ENCODE measurements at places on chromosomes 11 and 22.
A peak's percentile ranks its signal among the peaks of the same experiment; 100 is the strongest.

- no peak for DNase-seq
Measured at GRCh38 chr11:112961146-112961668, at the start of gene NCAM1. Gene NCAM1, plus strand, starts transcription at chr11:112961420.

- peak; percentile 16 for DNase-seq
Measured at GRCh38 chr11:129992161-129992944, 10.3 kb downstream of the PRDM10 start.

- no peak for DNase-seq
Measured at GRCh38 chr22:48099671-48100070, 1337.2 kb downstream of the TBC1D22A start.

DNA sequence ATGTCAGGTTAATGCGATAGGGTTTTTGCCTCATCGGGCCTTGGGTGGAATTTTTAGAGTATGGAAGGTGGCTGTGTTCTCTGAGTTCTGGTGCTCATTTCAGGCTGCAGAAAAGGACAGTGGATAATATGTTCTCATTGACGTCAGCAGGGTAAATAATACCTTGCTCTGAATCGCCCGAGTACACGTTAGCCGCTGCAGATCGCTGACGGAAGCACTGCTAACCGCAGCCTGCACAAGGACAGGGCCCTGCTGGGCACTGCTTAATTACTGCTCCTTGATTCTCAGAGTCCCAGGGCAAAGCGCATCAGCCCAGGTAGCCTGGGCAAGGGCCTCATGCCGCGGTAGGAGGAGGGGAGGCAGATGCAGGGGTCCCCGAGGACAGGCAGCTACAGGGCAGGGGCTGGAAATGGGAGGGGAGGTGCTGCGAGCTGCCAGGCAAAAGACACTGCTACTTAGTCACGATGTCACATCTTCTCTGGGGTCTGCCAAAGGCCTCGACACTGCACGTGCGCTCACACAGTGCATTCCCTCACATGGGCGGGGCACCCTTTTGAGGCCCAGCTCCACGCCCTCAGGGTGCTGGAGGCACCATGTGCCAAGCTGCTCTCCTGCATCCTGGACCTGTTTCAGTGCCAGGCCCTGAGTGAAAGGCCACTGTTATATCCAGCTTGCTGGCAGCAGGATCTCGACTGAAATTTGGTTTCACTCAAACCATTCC, 35.2 kb downstream of the PPP2R1B start:
- DNase-seq = no peak

DNA sequence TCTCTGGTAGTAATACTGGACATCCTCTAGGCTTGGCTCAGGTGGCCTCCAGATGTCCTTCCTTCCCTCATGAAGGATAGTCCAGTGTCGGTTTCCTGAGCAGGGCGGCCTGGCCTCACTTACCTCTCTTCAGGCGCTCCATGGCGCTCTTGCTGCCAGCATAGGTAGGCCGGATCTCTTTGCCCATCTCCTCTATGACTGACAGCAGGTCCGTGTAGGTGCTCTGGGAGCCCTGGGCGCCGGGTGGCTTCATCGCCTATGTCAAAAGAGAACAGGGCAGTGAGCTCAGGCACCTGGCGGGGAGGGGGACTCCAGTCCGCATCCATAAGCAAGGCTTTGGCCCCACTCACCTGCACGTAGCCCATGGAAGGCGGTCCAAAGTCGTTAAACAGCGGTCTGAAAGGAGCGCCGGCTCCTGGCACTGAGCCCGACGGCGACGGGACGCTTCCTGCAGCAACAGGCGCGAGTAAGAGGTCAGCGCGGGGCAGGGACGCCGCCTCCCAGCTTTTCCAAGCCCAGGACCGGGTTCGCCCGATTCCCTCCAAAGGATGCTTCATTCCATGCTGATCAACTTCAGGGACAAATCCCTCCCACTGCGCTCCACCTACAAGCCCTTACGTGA, 609 bp downstream of the CDK2AP2 start:
- DNase-seq = no peak

- DNase-seq = no peak
Measured at GRCh38 chr11:118819334-118820024, 28.5 kb upstream of the DDX6 start.

- DNase-seq = no peak
Measured at GRCh38 chr22:25940479-25940878, 198.5 kb downstream of the MYO18B start.

DNA sequence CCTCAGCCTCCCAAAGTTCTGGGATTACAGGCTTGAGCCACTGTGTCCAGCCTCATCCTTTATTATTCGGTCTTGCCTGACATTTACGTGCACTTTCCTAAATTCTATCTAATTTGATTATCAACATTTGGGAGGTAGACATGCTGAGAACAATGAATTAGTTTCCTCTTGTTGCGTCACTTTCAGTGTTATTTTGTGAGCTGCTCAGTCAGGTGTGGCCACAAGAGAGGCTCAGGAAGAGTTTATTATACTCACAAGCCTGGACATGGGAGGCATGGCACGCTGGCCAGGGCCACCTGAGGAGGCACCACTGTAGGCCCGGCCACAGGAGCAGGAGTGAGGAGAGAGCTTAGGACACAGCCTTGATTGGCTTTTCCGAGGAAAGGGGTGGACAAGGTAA, 59.7 kb upstream of the RBFOX2 start:
- DNase-seq = no peak

- DNase-seq = no peak
Measured at GRCh38 chr11:27330633-27331270, 32.3 kb downstream of the CCDC34 start.

GRCh38 chr11:84924154-84924692, 702.9 kb downstream of the DLG2 start:
- no peak for DNase-seq

DNA sequence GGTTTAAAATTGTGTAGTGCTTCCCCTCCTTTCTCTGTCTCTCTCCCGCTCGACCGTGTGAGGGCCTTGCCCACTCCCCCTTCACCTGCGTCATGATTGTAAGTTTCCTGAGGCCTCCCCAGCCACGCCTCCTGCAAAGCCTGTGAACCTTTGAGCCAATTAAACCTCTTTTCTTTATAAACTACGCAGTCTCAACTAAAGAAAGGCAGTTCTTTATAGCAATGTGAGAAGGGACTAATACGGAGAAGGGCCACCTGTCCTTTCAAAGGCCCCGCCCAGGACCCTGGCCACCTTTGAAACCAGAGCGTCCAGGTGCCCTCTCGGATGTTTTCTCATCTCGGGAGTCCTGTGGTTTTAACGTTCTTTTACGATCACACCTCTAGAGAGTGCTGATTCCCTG, 741.5 kb downstream of the BRD1 start:
- DNase-seq = no peak

DNA sequence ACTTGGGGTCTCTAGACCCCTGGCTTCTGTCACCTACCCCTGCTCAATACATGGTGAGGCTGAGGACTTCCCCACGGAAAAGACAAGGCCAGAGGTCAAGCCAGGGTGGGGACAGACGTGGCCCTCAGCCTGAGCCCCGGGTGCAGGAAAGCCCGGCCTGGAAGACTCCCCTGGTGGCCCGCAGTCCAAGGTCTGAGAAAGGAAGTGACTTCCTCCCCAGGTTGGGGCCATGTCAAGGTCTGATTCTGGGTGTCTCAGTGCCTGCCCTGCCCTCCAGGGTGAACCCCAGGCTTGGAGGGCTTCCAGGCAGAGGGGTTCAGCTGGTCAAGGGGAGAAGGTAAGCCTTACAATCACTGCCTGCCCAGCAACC, 3.9 kb downstream of the CTSD start:
- no peak for DNase-seq

GRCh38 chr11:71086687-71087258, 165.6 kb downstream of the SHANK2 start:
- no peak for DNase-seq

- DNase-seq = peak; percentile 40
Measured at GRCh38 chr11:61971248-61972111, 4.0 kb upstream of the FTH1 start.

DNA sequence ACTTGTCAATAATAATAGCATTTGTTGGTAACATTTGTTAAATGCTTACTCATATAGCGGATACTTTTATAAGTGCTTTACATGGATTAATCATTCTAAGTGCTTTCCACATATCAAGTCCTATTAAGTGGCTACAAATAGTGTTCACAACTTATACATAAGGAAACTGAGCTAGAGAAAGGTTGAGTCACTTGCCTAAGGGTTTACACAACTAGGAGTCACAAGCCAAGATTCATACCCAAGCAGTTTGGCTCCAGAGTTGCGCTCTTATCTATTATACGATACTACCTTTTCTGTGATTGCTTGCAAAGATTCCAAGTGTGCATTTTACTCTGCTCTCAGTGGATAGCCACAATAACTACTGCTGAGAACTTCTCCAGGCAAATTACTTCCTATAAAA, 215.9 kb upstream of the CCDC90B start:
- DNase-seq = no peak

GRCh38 chr22:29704528-29705285, 15.1 kb upstream of the CABP7 start:
- no peak for DNase-seq

GRCh38 chr11:116865696-116866095, 28.3 kb upstream of the APOA1 start:
- no peak for DNase-seq

DNA sequence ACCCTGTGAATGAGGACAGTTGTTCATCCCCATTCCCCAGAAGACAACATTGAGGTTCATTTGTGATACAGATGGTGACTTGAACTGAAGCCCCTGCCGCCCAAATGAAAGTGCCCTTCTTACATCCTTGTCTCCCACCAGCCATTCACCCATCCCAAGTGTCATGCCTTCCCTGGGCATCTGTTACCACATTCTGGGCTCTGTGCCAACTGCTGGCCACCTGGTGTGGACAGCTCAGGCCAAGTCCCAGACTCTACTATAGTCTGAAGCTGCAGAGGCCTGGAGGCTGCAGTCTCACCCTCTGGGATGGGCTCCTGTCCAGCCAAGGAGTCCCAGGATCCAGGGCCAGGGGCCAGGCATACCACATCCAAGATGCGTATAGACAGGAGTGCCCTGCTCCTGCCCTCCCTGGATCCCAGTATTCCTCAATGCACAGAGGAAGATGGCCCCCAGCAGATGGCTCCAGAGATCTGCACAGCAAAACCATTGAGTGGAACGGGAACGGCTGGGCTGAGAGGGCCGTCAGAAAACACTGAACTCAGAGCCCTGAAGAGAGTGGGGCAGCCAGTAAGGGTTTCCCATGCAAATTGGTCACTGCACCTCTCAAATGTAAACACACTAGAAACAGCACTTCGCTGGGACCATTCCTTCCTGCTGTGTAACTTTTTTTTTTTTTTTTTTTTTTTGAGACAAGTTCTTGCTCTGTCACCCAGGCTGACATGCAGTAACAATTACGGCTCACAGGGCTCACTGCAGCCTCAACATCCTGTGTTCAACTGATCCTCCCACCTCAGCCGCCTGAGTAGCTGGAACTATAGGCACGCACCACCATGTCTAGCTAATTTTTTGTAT, 22.8 kb downstream of the ARRB1 start:
- DNase-seq = peak; percentile 20

DNA sequence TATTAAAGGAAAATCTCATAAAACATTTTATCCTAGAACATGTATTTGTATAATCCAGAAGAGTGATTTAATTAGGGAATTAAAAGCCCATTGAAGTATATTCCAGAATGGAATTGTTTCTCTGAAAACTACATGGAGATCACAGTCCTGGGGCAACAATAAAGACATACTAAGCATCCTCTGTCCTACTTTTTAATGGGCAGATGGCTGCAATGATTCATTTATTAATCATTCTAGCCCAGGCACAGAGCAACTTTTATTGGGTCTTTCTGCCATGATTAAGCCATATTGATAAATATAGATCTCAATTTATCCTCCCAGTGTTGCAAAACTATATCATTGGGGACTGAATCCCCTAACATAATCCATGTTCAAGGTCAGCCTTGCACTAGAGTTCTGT, 22.0 kb downstream of the FAM181B start:
- no peak for DNase-seq

GRCh38 chr11:12356944-12357655, 20.3 kb upstream of the PARVA start:
- no peak for DNase-seq

GRCh38 chr11:7892840-7893254, 38.2 kb downstream of the OR10A6 start:
- no peak for DNase-seq

DNA sequence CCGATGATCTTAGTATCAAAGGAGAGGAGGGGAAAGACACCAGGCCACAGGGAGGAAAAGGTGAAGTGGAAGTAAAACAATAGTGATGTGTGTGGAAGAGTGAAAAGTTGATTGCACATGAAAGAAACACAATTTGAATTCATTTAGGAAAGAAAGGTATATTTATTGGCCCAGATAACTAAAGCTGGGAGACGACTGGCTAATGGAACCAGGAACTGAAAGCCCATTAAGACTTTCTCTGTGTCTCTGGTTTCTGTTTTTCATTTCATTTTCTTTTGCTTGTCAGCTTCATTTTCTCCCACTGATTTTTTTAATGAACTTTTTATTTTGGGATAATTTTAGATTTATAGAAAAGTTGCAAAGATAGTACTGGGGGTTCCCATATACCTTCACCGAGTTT, 5.1 kb upstream of the DCHS1 start:
- no peak for DNase-seq

- DNase-seq = no peak
Measured at GRCh38 chr11:90661233-90661632, 438.4 kb upstream of the CHORDC1 start.

- no peak for DNase-seq
Measured at GRCh38 chr11:96145163-96145585, 197.8 kb downstream of the MAML2 start.

- DNase-seq = no peak
Measured at GRCh38 chr11:97544431-97544830, 1154.6 kb downstream of the JRKL start.

- no peak for DNase-seq
Measured at GRCh38 chr11:120539667-120540369, 28.3 kb downstream of the GRIK4 start.

- DNase-seq = no peak
Measured at GRCh38 chr11:79430280-79430679, 10.6 kb downstream of the TENM4 start.

GRCh38 chr11:29312812-29313211, 704.0 kb downstream of the KCNA4 start:
- no peak for DNase-seq

GRCh38 chr11:69791276-69792180, 16.4 kb upstream of the FGF4 start:
- DNase-seq = no peak

DNA sequence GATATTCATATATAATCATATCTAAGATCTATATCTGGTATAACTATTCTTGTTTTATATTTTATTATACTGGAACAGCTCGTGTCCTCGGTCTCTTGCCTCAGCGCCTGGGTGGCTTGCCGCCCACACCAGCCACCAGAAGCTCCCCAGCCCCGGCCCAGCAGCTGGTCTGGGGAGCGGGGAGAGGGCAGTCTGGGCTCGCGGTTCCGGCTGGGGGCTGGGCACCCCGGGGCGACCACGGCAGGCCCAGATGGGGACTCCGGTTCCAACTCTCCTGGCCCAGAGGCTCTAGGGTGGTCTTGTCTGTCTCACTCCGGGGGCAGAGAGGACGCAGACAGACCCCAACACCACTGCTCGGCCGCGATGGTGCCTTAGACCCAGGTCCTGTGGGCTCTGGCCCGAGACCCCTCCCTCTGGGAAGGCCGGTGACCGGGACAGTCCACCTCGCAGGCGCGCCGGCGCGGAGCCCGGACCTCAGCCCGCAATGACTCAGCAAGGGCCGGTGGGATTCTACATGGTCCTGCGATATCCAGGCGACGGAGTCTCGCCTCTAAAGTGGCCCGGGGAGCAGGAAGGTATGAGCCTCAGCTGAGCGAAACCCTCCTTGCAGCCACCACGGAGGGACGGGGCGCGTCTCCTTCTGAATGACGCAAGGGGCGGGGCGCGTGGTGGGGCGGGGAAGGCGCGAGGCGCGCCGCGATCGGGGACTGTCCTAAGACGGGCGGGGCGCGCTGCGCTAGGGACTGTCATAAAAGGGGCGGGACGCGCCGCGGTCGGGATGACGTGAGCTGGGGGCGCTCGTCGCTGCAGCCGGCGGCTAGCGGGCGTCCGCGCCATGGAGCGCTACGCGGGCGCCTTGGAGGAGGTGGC, at the start of gene DGCR6:
Gene DGCR6 (plus strand): TSS at position 781 of the 870 bp plus-strand sequence. CDS start 55 bp downstream, at position 836.
- no peak for DNase-seq
